Endothelial cell of umbilical vein (primary cell): ENCODE measurements at places on chromosomes 1 and 21. TPM values are rescaled to one million over a fixed set of nuclear protein-coding genes. Genes with fewer than 3 reads are reported as not detected.

DNA sequence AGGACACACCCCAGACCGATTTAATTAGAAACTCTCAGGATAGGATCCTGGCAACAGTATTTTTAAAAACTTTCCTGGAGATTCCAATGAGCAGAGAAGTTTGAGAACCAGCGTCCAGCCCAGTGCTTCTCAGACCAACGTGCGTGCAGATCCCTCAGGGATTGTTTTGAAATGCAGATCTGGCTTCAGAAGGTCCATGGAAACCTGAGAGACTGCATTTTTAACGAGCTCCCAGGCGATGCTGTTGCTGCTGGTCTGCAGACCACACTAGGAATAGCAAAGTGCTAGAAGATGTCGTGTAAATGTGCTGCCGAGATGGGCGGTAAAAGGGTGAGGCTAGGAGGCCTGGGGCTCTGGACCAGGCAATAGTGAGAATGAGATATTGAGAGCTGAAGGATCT lies 18.4 kb upstream of the CASQ1 start:
- DNase-seq: no peak
- H3K4me1 ChIP-seq: no peaks in the 10 kb centered on the region
- no peak overlapping the region for H3K4me3 ChIP-seq
- H3K27ac ChIP-seq: no peak overlapping the region
- H3K27me3 ChIP-seq: peaks cover 5% of the 10 kb centered on the region
- H3K36me3 ChIP-seq: no peaks in the 10 kb centered on the region

GRCh38 chr1:116375148-116375886 lies 2.3 kb downstream of the ATP1A1 start:
- H3K27me3 ChIP-seq: peaks cover 11% of the 10 kb centered on the region
- H3K4me1 ChIP-seq: peaks cover 61% of the 10 kb centered on the region
- peak overlapping the region; percentile 0 for H3K4me3 ChIP-seq
- peak overlapping the region; percentile 96 for H3K27ac ChIP-seq
- DNase-seq: peak; percentile 51

DNA sequence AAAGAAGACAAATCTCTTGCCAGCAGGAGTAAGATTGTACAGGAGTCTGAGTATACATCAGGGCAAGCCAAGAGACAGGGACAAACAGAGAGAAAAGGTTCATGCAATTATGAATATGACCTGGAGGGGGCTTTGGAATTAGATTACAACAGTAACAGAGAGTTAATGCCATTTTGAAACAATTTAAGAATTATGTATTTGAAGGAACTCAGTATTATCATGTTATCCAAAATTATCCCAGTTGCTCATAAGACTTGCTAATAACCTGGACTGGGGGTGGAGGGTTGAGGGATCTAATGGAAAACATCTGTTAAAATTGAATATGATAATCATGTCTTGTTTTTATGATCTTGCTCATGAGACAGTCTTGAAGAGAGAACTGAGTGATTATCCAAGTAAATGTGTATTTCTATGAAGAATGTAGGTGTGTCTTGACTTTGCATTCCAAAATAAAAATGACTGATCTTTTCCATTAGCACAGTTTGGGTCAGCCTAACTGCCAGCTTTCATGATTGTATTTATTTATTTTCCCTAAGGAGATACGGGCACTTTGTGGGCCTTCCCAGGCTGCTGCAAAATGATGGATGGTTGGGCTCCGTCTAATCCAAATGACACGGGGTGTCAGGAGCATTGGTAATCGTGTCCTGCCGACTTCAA lies 117.7 kb downstream of the ERG start:
- H3K36me3 ChIP-seq: peaks cover 29% of the 10 kb centered on the region
- no peaks in the 10 kb centered on the region for H3K27me3 ChIP-seq
- H3K4me1 ChIP-seq: peaks cover 49% of the 10 kb centered on the region
- H3K27ac ChIP-seq: no peak overlapping the region
- peak; percentile 48 for DNase-seq
- no peak overlapping the region for H3K4me3 ChIP-seq

- DNase-seq: no peak
- H3K27me3 ChIP-seq: no peaks in the 10 kb centered on the region
- peaks cover 19% of the 10 kb centered on the region for H3K4me1 ChIP-seq
- peak overlapping the region; percentile 74 for H3K4me3 ChIP-seq
- peak overlapping the region; percentile 66 for H3K27ac ChIP-seq
Measured at GRCh38 chr21:33640697-33641351, 717 bp downstream of the CRYZL1 start.

LCE1A gene
- not detected in 2 replicates for total RNA-seq

- no peak overlapping the region for H3K27ac ChIP-seq
- DNase-seq: no peak
- no peak overlapping the region for H3K4me3 ChIP-seq
- no peaks in the 10 kb centered on the region for H3K36me3 ChIP-seq
Measured at GRCh38 chr1:51922040-51922439, 43.5 kb upstream of the NRDC start.

GRCh38 chr1:208634346-208635140 lies 390.4 kb upstream of the PLXNA2 start:
- H3K27ac ChIP-seq: no peak overlapping the region
- no peaks in the 10 kb centered on the region for H3K4me1 ChIP-seq
- no peaks in the 10 kb centered on the region for H3K36me3 ChIP-seq

MYCL gene
- total RNA-seq: 1.4 and 2.1 TPM in 2 replicates

DNA sequence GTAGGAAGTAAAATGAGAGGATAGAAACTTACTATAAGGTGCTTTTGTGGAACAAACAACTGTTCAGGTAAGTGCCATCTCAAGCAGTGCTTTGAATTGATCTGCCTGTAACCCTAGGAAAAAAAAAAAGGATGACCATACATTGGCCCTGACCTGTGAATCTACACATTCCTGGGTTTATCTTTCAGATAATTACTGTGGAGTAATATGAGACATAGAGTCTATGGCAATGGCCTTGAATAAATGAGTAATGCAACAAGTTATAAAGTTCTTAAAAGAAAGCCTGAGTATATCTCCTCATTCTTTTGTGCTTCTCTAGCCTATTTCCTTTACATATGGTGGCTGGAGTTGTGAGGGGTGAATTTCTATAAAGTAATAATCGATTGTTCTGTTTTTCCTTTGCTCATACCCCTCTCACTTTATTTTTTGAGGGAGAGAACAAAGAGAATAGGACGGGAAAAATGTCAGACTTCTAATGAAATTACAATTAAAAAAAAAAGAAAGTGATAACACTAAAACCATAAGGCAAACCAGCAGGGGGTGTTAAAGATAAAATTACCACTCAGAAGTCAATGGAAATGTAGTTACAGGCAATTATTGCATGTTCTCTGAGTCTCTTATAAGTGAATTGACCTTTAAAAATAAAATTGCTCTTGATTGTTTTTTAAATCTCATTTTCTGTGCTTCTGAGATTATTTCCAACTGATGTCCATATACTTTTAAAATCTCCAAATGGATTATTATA lies 12.4 kb upstream of the ATP1A1 start:
- H3K27me3 ChIP-seq: no peaks in the 10 kb centered on the region
- H3K4me3 ChIP-seq: no peak overlapping the region
- H3K27ac ChIP-seq: no peak overlapping the region
- H3K36me3 ChIP-seq: no peaks in the 10 kb centered on the region

GJA8 gene
- not detected in 2 replicates for total RNA-seq

CASQ1 gene
- not detected in 2 replicates for total RNA-seq

HNRNPCL1 gene
- not detected in 2 replicates for total RNA-seq

- no peaks in the 10 kb centered on the region for H3K4me1 ChIP-seq
- H3K27me3 ChIP-seq: no peaks in the 10 kb centered on the region
- no peak for DNase-seq
- no peak overlapping the region for H3K27ac ChIP-seq
Measured at GRCh38 chr1:118210051-118210722, 25.2 kb upstream of the SPAG17 start.

ARHGAP30 gene
- total RNA-seq: not detected in 2 replicates

SLC9C2 gene
- total RNA-seq: 0.15 TPM in 1 of 2 replicates, not detected in the other
